Temporal lobe (tissue), 4 donors: ENCODE measurements at places on chromosomes 7 and 10. TPM values are rescaled to one million over a fixed set of nuclear protein-coding genes. Genes with fewer than 3 reads are reported as not detected.

The PAXIP1 gene
- 7.9 TPM for total RNA-seq

The MMD2 gene
- total RNA-seq = 4.4 TPM

The CYP26C1 gene
- 0.25 TPM for total RNA-seq

The TMEM72 gene
- not detected for total RNA-seq

The LLCFC1 gene
- not detected for total RNA-seq

The LRRTM3 gene
- 23.1 TPM for total RNA-seq

The ADAP1 gene
- 32.0 TPM for total RNA-seq

The GTF2IRD2 gene
- 27.5 TPM for total RNA-seq

The GLCCI1 gene
- 36.6 TPM for total RNA-seq

The GPR85 gene
- total RNA-seq = 131 TPM

The MLXIPL gene
- not detected for total RNA-seq

The SPDYE2 gene
- not detected for total RNA-seq
